ENCODE measurements at places on chromosomes 7 and 10. TPM values are rescaled to one million over a fixed set of nuclear protein-coding genes. Genes with fewer than 3 reads are reported as not detected.

PHYH gene
- 30.8 TPM for total RNA-seq

TCF7L2 gene
- 45.0 TPM for total RNA-seq

TFPI2 gene
- total RNA-seq, result 27.7 TPM

SPDYE1 gene
- not detected for total RNA-seq

IDI2 gene
- 1.9 TPM for total RNA-seq

LIPN gene
- not detected for total RNA-seq

CYP2C19 gene
- total RNA-seq, result 6.3 TPM

OAT gene
- 114 TPM for total RNA-seq

RASSF4 gene
- total RNA-seq, result 16.9 TPM

GIMAP7 gene
- 0.48 TPM for total RNA-seq

DMBT1 gene
- 0.24 TPM for total RNA-seq

VGF gene
- total RNA-seq, result not detected

ZFYVE27 gene
- total RNA-seq, result 11.6 TPM

GNAT3 gene
- total RNA-seq, result not detected

NFE2L3 gene
- total RNA-seq, result 2.4 TPM

Measured in umbilical cord (tissue), 2 donors.